ENCODE measurements at places on chromosomes 12 and 14. TPM values are rescaled to one million over a fixed set of nuclear protein-coding genes. Genes with fewer than 3 reads are reported as not detected.

The NINJ2 gene
- total RNA-seq = 18.5 TPM

The TAS2R50 gene
- 2.0 TPM for total RNA-seq

The LRTM2 gene
- not detected for total RNA-seq

The ACTR6 gene
- 17.7 TPM for total RNA-seq

The IFNG-AS1 gene
- total RNA-seq = not detected

The TMEM132D gene
- not detected for total RNA-seq

The AQP6 gene
- total RNA-seq = not detected

DNA sequence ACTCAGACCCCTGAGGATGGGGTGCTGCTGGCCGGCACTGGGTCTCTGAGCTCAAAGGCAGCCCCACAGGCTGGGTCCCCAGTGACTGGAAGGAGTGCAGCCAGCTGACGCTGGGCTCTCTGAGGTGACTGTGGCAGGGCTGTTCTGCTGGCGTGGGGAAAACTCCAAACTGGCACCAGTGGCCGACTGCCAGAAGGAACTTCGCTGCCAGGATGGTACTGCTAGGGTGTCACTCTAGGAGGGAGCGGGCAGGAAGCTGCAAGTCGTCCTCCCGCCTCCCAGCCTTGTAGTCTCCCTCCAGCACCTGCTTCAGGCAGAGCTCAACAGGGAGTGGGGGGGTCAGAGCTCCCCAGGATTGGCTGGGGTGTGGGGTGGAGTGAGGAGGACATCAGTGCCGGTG, 41.3 kb downstream of the CDC42BPB start:
- DNase-seq = no peak

GRCh38 chr12:14930299-14930698, 8.0 kb downstream of the ERP27 start:
- no peak for DNase-seq

DNA sequence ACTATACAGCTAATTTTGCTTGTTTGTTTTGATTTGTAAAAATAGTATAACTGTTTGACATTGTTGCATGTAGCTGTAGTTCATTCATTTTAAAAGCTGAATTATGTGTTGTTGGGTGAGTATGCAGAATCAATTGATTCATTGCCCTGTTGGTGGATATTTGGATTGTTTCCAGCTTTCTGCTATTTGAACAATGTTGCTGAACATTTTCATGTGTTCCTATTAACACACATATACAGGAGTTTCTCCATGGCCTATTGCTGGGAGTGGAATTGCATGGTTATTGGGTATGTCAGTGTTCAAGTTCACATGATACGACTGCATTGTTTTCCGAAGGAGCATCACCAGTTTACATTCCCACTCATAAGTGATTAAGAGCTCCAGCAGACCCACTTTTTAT, 75.3 kb downstream of the SRGAP1 start:
- DNase-seq = no peak

GRCh38 chr12:82605115-82605514, 81.6 kb upstream of the TMTC2 start:
- DNase-seq = no peak

DNA sequence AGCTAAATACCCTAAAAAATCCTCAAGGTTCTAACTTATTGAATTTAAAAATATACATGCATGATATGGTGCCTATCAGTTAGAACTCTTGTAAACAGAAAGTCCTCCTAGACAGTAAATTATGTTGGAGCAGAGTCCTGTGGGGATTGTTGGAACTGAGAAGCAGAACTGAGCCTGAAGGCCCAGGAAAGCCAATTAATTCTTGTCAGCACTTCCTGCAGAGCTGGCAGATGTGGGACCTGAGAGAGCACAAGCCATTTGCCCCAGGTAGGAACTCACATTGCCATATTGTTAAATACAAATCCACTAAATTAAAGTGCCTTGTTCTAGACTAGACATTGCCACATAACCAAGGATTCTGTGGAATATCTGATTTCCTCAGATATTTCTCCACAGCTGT, 117.1 kb downstream of the RTN1 start:
- DNase-seq = no peak

GRCh38 chr14:65320661-65321308, 91.7 kb upstream of the FUT8 start:
- DNase-seq = no peak

DNA sequence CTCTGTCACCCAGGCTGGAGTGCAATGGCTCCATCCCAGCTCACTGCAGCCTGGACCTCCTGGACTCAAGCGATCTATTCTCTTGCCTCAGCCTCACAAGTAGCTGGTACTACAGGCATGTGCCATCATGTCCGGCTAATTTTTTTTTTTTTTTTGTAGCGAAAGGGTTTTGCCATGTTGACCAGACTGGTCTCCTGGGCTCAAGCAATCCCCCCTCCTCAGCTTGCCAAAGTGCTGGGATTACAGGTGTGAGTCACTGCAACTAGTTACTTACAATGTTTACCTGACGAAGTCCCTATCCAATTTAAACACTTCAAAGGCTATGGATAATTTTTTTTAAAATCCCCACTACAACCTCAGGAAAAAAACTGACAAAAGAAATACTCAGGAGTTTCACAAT, 1.8 kb downstream of the KRR1 start:
- no peak for DNase-seq

GRCh38 chr12:104049903-104050356, at the start of gene GLT8D2:
Gene GLT8D2, minus strand, starts transcription at chr12:104050187. Its CDS starts 30,539 bp downstream, at chr12:104019648.
- DNase-seq = no peak

DNA sequence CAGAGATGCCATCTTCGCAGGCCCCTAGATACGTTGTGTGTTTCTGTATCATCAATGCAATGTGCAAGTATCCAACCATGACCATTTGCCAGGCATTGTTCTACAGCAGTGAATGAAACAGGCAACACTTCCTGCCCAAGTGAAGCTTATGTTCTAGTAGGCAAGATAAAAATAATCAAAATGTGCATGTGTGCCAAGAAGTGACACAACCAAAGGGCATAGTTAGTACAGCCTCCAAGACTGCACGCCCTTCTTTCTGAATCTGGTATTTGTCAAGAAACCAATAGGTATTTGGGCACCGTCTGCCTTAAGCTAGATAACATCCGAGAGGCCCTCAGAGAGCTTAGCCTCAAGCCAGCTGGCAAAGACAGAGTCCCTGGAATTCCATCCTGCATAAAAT, 152.0 kb downstream of the TMEM132C start:
- DNase-seq = no peak

GRCh38 chr12:12543959-12544358, 18.7 kb downstream of the DUSP16 start:
- no peak for DNase-seq

DNA sequence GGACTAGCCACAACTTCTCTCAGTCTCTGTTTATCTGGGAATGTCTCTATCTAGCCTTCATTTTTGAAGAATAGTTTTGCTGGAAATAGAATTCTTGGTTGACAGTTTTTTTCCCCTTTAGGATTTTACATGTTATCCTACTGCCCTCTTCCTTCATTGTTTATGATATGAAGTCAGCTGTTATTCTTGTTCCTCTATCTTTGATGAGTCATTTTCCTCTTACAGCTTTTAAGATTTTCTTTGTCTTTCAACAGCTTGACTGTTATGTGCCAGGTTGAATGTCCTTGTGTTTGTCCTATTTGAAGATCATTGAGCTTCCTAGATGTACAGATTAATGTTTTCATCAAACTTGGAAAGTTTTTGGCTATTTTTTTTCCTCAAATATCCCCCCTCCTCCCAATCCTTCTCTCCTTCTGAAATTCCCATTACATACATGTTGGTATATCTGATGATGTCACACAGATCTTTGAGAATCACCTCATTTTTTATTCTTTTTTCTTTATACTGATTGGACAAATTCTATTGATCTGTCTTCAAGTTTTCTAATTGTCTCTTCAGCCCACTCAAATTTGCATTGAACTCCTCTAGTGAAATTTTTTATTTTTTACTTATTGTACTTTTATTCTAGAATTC, 4.5 kb upstream of the GOLGA5 start:
- DNase-seq = no peak
